ENCODE measurements at places on chromosomes 2 and 18.
A peak's percentile ranks its signal among the peaks of the same experiment; 100 is the strongest.

DNA sequence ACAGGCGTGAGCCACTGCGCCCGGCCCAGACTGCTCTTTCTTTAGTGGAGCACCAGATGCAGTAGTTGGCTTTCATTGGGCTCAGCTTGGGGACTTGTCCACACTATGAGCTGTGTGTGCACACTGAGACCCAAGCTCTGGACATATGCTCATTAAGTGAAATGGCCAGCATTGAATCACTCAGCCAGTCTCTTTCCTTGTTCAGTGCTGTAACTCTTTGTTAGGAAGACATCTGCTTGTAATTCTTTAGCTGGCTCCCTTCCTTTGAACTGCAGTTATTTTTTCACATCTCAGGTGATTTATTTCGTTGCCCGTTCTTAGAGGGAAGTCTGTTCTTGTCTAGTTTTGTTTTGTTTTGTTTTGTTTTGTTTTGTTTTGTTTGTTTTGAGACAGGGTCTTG lies 70.5 kb downstream of the CAB39 start:
- DNase-seq, result no peak

GRCh38 chr2:136025057-136025973 lies 39.9 kb upstream of the DARS1 start:
- DNase-seq, result no peak

- no peak for DNase-seq
Measured at GRCh38 chr2:125961739-125962138, 694.2 kb upstream of the GYPC start.

GRCh38 chr2:145751155-145751554 lies 1231.2 kb upstream of the ZEB2 start:
- no peak for DNase-seq

- DNase-seq, result no peak
Measured at GRCh38 chr2:154161286-154161685, 289.6 kb downstream of the GALNT13 start.

DNA sequence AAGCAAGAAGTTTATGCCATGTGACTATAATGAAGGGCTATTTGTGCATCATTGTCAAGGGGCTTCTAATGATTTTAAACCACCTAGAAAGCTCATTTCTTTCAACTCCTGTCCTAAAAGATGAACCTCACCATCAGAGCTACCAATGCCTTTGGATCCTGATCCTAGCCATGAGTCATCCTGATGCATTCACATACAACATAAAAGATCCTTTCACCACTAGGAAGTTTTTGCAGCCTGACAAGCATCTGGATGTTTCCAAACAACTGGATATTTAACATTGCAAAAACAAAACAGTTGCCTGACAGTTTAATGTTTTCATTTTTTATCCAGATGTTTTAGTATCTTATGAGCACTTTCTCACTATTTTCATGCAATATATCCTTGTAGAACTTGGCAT lies 425.3 kb downstream of the MBD2 start:
- no peak for DNase-seq

- DNase-seq, result no peak
Measured at GRCh38 chr18:53686965-53687364, 537.5 kb downstream of the MBD2 start.

DNA sequence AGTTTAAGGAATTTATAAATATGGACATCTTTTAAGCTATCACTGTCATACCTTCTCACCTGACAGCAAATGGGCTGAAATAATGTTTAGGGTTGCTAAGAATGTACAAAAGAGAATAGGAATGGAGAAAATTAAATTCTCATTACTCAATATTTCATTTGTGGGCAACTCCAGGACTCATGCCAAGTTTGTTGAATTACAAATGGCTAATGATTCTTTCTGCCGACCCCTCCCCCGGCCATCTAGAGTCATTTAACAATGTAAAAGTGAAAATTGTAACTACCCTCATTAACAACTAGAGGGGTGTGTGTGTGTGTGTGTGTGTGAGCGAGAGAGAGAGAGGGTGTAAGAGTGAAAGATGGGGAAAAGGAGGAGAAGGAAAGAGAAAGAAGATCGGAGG lies 708.5 kb upstream of the FAM98A start:
- DNase-seq, result no peak

DNA sequence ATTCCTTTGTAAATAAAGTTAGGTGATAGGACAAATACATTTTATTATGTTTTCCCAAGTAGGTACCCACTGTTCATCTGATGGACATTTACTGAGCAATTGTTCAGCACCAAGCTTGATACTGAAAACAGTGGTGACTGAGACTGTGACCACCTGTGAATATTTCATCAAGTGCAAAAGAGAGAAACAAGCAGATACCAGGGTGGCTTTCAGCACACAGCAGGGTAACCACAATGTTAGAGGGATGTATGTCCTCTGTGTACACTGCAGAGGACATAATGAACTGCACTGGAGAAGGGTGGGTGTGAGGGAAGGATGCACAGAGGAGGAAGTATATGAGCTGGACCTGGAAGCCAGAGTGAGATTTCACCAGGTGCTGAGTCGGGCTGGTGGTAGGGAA lies 411.8 kb downstream of the RAD51AP2 start:
- DNase-seq, result no peak

DNA sequence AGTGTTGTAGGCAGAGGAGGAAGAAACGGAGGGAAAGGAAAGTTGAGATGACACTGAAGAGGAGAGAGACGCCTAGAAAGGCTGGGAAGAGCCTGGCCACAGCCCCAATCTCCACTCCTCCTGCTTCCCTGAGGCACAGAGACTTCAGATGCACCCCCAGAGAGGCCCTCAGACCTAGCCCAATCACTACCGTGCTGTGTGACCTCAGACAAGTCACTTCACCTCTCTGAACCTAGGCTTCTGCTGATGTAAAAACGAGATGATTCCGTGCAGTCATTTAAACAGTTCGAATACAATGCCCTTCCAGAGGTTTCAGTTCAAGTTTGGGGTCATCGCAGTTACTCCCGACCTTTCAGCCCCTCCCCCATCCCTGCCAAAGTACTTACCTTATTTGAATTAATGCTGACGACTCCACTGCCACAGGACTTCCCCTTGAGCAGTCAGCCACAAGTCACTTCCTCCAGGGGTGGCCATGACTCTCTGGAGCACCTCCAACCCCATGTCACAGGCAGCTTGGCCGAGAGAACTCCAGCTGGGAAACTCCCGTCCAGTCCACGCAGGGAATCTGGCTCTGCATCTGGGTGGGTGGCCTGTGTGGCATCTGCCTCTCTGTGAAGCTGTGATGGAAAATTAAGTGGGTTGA lies 105.2 kb upstream of the ID2 start:
- DNase-seq, result no peak

- DNase-seq, result no peak
Measured at GRCh38 chr2:86352727-86353221, 15.3 kb upstream of the REEP1 start.

DNA sequence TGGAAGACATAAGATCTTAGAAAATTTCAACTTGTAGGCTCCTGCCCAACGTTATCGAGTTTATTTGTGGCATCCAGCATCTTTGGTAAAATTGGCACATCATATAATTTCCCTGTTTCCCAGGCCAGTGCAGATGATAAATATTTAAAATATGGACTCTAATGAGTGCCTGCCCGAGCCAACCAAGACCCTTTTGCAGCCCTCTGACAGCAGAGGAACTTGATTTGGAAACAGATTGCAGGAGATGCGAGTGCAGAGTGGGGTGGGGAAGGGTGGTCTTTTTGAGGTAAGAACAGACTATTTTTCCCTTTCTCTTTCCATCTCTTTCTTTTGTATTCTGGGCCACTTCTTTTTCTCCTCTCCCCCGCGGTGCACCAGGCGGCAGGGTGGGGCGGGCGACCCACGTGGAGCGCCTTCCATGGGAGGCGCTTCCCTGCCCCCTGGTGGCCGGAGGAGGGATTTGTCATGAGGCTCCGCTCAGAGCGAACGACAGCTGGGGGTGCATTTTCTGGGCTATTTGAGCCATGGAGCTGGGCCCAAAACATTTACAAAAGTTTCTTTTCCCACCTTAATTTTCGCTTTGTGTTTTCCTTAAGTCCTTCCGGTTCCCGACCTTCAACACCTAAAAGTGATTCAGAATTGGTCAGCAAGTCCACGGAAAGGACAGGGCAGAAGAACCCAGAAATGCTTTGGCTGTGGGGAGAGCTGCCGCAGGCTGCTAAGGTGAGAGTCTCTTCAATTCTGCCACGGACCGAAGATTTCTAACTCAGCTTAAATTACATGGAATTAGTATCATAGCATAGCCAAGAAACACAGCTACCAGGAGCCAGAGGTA lies 32.7 kb downstream of the LPIN1 start:
- peak; percentile 86 for DNase-seq

GRCh38 chr18:50284255-50284885 lies 3.0 kb upstream of the MBD1 start:
- no peak for DNase-seq

DNA sequence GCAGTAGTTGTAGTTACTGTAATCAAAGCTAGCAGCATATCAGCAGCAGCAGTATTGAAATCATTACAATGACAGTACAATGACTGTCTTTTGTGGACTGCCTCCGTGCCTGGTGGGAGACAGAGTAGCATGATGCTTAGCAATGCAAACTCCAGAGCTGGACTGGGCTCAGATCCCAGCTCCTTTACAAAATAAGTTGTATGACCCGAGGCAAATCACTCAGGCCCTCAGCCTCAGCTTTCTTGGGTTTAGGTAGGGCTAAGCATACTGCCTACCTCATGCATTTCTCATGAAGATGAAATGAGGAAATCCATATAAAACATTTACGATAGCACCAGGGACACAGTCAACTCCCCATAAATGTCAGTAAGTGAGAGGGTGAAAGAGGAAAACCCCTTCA lies 170.7 kb downstream of the TTC32 start:
- DNase-seq, result no peak

- DNase-seq, result no peak
Measured at GRCh38 chr18:32891130-32891529, 118.3 kb upstream of the KLHL14 start.

DNA sequence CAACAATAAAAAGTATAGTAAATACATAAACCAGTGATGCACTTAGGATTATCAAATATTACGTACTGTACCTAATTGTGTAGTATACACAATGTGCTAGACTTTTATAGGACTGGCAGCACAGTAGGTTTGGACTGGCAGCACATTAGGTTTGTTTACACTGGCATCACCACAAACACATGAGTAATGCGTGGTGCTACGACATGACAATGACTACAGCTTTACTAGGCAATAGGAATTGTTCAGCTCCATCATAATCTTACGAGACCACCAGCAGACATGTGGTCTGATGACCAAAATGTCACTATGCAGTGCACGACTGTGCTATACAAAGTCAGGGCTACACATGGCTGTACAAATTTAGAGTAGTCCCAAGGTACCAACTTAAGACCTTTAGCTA lies 2.3 kb downstream of the MBOAT2 start:
- DNase-seq, result no peak

DNA sequence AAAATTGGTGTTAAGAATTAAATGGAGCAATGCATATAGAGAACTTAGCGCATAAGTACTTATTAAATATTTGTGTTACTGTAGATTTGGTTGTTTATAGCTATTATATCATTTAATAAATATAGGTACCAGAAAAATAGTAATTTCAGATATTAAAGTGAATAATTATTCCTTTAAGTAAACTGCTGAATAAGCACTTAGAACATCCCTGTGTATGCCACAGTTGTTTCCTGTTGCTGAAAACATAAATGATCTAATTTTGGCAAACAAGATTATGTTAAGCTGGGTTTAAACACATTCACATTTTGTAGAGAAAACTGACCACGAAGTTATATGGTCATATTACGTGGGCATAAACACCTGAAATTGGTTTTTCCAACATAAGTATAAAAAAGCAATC lies 388.0 kb upstream of the ZNF804A start:
- DNase-seq, result no peak

- DNase-seq, result no peak
Measured at GRCh38 chr2:62266433-62267038, 70.6 kb downstream of the B3GNT2 start.

DNA sequence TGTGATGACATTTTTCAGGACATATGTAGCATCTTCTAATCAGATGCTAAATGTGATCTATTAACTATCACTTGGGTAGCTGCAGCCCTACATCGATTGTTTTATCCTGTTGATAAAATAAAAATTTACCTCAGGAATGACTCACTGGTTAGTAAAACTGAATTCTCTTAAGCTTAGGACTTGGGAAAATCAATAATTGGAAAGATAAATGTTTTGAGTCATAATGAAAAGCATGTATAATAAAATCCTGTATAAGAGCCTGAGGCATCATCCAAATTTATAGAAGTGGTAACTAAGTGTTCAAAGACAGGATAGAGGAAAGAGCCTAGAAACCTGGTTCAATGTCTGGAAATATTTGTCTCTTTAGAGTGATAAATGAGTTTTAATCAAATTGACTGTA lies 168.1 kb upstream of the VWC2L start:
- DNase-seq, result no peak

GRCh38 chr2:131431336-131431735 lies 44.6 kb upstream of the TUBA3D start:
- no peak for DNase-seq

DNA sequence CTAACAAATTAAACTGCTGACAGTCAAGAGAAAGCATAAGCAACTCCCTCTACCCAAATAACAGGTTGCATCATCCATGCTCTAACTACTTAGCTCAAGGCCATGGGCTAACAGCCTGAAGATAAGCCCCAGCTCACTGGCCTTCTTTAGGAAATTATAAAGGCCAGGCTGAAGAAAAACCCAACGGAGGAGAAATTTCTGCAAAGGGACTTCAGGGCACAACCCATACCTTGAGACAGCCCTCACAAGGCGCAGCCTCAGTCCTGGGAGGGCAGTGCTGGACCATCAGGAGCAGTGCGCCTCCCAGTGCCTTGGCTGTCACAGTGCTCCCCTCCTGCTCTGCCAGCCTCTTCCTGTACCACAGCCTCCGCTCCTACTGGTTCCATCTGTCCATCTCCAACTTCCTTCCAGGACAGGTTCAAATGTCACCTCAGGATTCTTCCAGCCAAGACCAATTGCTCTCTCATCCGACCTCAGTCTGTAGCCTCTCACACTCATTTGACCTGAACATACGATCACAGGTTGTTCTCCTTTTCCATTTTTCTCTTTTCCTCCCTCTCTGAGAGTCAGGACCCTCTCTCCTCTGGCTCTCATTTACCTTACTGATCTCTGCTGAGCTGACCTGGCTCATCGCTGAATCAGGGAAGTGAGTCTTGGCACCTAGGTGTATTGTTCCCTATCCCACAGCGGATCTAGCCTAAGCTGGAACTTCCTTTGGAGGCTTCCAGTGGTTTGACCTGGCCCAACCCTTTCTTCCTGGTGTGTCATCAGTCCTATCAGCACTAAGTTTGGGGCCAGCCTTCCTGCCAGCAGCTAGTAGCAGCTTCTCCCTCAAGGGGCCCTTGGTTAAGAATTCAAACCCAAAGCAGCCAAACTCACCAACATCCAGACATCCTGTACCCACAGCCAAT lies 1.9 kb downstream of the MCFD2 start:
- DNase-seq, result no peak

GRCh38 chr18:33660696-33661310 lies 82.8 kb downstream of the ASXL3 start:
- no peak for DNase-seq

GRCh38 chr18:58505181-58505580 lies 123.7 kb downstream of the ALPK2 start:
- no peak for DNase-seq

GRCh38 chr2:55885127-55885943 lies 38.2 kb downstream of the EFEMP1 start:
- DNase-seq, result no peak

- DNase-seq, result peak; percentile 22
Measured at GRCh38 chr2:100242891-100243619, 79.2 kb downstream of the LONRF2 start.

- no peak for DNase-seq
Measured at GRCh38 chr2:67057901-67058703, 339.0 kb upstream of the ETAA1 start.

GRCh38 chr18:36522509-36522908 lies 225.0 kb downstream of the FHOD3 start:
- DNase-seq, result no peak

Data from stimulated activated CD4-positive, alpha-beta T cell treated with anti-CD3 and anti-CD28 coated beads, Interleukin-1b, Interleukin-23, amount 100 ng/mL, for 1 hour (primary cell).